ENCODE measurements at places on chromosomes 6 and 20. TPM values are rescaled to one million over a fixed set of nuclear protein-coding genes. Genes with fewer than 3 reads are reported as not detected.

Gene SLPI
- 1.8 TPM for total RNA-seq

Gene PAX1
- total RNA-seq: not detected

Gene SLC12A5
- total RNA-seq: not detected

Gene TRIM40
- not detected for total RNA-seq

- H3K27ac ChIP-seq: no peak overlapping the region
- H3K36me3 ChIP-seq: no peaks in the 10 kb centered on the region
- H3K4me1 ChIP-seq: peaks cover 21% of the 10 kb centered on the region
- no peaks in the 10 kb centered on the region for H3K27me3 ChIP-seq
Observed at GRCh38 chr6:155143578-155144106, 120.2 kb upstream of the CLDN20 start.

DNA sequence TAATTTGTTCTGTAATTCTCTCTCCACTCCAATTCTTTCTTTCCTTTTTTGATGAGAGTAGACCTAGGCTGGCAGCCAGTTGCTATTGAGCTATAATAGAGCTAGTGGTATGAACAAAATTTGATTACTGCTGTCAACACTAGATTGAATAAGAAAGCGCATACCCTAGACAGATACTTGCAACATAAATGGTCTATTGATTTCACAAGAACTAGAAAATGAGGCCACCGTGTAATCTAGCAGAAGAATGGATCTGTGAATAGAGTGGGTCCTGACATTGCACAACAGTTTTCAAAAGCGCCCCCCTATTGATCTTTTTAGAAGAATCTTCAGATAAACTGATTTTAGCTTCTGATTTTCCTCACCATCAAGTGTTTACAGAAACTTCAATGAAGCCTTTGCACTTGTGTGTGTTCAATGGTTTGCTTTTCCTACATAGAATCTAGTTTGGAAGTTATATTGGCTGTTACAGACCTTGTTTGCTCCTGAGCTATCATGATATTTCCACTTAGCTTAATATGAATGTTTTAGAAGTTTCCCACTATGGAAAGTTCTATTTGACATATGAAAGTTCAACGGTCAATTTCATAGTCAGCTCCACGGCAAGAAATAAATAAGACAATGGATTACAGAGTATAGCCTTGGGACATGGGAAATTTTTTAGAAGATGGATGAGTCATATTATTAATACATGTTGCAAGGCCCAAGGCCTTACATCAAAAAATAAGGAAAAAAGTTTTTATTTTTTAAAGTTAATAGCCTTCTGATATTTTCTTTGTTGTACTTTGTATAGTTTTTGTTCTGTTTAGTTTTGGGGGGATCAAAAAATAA, 55.6 kb downstream of the UTRN start:
- H3K27me3 ChIP-seq: no peaks in the 10 kb centered on the region
- DNase-seq: no peak
- H3K4me1 ChIP-seq: peaks cover 90% of the 10 kb centered on the region

DNA sequence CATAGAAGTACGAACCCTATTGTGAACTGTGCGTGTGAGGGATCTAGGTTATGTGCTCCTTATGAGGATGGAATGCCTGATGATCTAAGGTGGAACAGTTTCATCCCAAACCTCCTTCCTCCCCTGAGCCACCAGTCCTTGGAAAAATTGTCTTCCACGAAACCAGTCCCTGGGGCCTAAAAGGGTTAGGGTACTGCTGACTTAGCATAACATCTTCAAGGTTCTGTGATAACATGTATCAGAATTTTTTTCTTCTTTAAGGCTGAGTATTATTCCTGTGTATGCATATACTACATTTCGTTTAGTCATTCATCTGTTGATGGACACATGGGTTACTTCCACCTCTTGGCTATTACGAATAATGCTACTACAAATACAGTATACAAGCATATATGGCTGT, 80.2 kb downstream of the TSHZ2 start:
- no peak overlapping the region for H3K4me3 ChIP-seq
- no peak for DNase-seq
- H3K27ac ChIP-seq: no peak overlapping the region
- no peaks in the 10 kb centered on the region for H3K4me1 ChIP-seq
- no peaks in the 10 kb centered on the region for H3K36me3 ChIP-seq

DNA sequence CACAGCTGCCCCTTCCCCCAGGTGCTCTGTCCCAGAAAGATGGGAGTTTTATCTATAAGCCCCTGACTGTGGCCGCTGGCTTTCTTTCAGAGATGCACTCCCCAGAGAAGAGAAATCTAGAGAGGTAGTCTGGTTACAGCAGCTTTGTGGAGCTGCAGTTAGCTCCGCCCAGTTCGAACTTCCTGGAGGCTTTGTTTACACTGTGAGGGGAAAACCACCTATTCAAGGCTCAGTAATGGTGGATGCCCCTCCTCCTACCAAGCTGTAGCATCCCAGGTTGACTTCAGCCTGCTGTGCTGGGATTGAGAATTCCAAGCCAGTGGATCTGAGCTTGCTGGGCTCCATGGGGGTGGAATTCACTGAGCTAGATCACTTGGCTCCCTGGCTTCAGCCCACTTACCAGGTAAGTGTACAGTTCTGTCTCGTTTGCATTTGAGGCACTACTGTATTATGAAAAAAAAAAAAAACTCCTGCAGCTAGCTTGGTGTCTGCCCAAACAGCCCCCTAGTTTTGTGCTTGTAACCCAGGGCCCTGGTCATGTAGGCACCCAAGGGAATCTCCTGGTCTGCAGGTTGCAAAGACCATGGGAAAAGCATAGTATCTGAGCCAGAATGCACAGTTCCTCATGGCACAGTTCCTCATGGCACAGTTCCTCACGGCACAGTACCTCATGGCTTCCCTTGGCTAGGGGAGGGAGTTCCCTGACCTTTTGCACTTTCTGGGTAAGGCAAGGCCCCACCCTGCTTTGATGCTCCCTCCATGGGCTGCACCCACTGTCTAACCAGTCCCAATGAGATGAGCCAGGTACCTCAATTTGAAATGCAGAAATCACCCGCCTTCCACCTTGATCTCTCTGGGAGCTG, 275.0 kb downstream of the CENPW start:
- H3K27me3 ChIP-seq: peaks cover 8% of the 10 kb centered on the region
- no peak overlapping the region for H3K27ac ChIP-seq
- DNase-seq: no peak
- H3K4me1 ChIP-seq: no peaks in the 10 kb centered on the region
- H3K4me3 ChIP-seq: no peak overlapping the region

GRCh38 chr20:33038243-33038642, 6.8 kb downstream of the BPIFB6 start:
- no peaks in the 10 kb centered on the region for H3K27me3 ChIP-seq
- no peak overlapping the region for H3K27ac ChIP-seq
- no peak overlapping the region for H3K4me3 ChIP-seq
- no peak for DNase-seq

- no peak overlapping the region for H3K27ac ChIP-seq
- no peaks in the 10 kb centered on the region for H3K36me3 ChIP-seq
- no peaks in the 10 kb centered on the region for H3K4me1 ChIP-seq
- H3K4me3 ChIP-seq: no peak overlapping the region
- DNase-seq: no peak
Observed at GRCh38 chr6:85049282-85049681, 284.9 kb upstream of the TBX18 start.

DNA sequence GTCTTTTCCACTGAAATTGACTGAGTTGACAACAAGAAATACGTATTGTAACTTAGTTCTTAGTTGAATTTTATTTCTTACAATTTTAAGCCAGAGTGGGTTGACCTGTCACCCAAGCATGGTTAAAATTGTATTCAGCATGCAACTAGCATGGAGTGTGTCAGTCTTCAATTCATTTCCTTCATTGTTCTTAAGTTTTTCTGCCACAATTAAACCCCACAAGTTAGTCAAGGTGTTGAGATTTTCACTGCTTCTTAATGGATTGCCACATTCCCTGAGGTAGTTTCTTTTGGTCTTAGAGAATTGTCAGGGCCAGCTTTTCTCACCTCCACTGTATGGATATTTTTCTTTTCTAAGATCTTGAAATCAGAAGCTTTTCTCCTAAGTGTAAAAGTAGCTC, 2.1 kb downstream of the PTPN1 start:
- H3K27ac ChIP-seq: peak overlapping the region; percentile 93
- H3K4me1 ChIP-seq: peaks cover 79% of the 10 kb centered on the region
- H3K4me3 ChIP-seq: peak overlapping the region; percentile 100
- no peaks in the 10 kb centered on the region for H3K27me3 ChIP-seq
- H3K36me3 ChIP-seq: no peaks in the 10 kb centered on the region

- peaks cover 61% of the 10 kb centered on the region for H3K4me1 ChIP-seq
- H3K27me3 ChIP-seq: no peaks in the 10 kb centered on the region
- H3K4me3 ChIP-seq: peak overlapping the region; percentile 52
- H3K27ac ChIP-seq: peak overlapping the region; percentile 80
Observed at GRCh38 chr6:2853769-2854395, 12.2 kb upstream of the SERPINB1 start.

- H3K4me1 ChIP-seq: peaks cover 53% of the 10 kb centered on the region
- no peaks in the 10 kb centered on the region for H3K36me3 ChIP-seq
- H3K4me3 ChIP-seq: peak overlapping the region; percentile 92
- H3K27ac ChIP-seq: peak overlapping the region; percentile 92
- DNase-seq: no peak
Observed at GRCh38 chr6:13709689-13710551, 1.7 kb downstream of the RANBP9 start.

DNA sequence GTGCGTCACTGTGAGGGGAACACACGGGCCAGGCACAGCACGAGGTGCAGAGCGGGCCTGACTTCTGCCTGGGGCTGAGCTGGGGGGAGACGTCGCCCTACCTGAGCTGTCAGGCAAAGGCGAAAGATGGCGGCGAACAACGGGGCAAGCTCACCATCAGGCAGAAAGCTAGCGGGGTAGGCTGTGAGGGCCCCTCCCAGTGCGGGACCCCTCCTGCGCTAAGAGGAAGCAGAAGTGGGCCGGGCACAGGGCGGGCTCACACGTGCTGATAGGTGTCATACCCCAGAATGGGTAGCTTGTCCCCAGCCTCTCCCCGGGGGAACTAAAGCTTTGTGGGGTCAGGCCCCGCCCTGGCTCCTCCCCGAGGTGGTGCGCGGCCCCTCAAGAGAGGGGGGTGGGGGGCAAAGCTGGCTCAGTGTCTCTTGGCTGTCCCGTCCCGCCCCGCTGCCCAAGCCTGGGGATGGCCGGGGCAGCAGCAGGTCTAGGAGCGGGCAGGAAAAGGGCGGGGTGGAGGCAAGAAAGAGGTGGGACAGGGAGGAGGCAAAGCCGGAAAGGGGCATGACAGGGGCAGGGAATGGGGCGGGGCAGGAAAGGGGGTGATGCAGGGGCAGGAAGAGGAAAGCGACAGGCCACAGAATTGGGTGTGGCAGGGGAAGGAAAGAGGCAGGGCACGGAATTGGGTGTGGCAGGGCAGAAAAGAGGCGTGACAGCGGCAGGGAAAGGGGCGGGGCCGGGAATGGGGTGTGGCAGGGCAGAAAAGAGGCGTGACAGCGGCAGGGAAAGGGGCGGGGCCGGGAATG, 14.7 kb downstream of the UCKL1 start:
- peak; percentile 61 for DNase-seq
- no peaks in the 10 kb centered on the region for H3K27me3 ChIP-seq
- no peak overlapping the region for H3K4me3 ChIP-seq
- peak overlapping the region; percentile 79 for H3K27ac ChIP-seq

DNA sequence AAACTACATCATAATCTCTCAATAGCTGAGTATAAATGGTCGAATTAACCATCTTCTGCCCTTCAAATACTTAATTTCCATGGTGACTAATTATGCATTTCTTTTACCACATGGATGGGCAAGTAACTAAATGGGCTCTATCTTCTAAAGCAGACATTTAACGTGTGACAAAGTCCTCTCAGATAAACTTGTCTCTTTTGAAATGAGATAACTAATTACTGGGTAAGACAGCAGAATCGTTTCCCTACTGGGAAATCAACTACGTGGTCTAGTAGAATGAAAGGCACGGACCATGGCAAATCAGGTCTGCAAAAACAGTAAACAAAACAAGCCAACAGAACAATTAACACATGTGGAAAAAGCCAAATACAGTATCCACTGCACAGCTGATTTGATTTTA, 137.7 kb downstream of the BACH2 start:
- H3K4me1 ChIP-seq: peaks cover 15% of the 10 kb centered on the region
- no peak for DNase-seq

DNA sequence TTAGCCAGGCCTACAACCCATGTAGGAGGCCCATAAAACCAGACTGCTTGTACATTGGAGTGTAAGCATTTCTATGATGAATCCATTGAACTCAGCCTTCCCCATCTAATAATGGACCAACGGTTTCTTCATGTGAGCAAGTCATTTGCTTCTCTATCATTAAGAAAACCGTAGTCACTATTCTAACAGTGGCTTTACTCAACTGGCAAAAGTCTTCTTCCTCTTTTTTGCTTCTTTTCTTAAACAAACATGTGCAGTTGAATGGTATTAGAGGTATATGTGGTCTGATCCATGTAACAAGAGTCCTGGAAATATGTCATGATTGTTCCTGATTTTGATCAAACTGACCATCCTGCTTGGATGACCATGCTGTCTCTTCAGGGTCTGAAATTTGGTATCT, 132.4 kb upstream of the STXBP5 start:
- no peaks in the 10 kb centered on the region for H3K4me1 ChIP-seq
- H3K27ac ChIP-seq: no peak overlapping the region
- H3K27me3 ChIP-seq: no peaks in the 10 kb centered on the region
- no peak for DNase-seq

- H3K4me3 ChIP-seq: no peak overlapping the region
- no peaks in the 10 kb centered on the region for H3K36me3 ChIP-seq
- H3K27ac ChIP-seq: no peak overlapping the region
- H3K4me1 ChIP-seq: no peaks in the 10 kb centered on the region
Observed at GRCh38 chr20:63409834-63410435, 48.8 kb upstream of the CHRNA4 start.

GRCh38 chr6:94124333-94124732, 705.0 kb upstream of the EPHA7 start:
- H3K36me3 ChIP-seq: no peaks in the 10 kb centered on the region
- no peak overlapping the region for H3K27ac ChIP-seq
- no peaks in the 10 kb centered on the region for H3K4me1 ChIP-seq
- H3K4me3 ChIP-seq: no peak overlapping the region
- no peak for DNase-seq
- no peaks in the 10 kb centered on the region for H3K27me3 ChIP-seq

DNA sequence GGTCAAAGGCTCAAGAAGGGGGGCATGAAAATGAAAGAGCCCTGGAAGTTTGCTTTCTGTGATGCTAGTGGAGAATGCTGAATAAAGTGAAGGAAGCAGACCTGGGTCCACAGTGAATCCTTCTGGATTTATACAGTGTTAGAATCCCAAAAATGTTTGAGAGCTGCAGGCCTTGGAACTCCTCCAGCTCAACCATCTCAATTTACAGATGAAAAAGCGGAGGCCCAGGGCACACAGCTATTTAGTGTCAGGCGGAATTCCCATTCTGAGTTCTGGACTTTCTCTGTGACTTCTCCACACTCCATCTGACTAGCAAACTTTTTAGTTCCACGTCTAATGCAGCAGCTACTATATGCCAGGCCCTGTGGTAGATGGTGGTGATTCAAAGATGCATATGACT, 1.5 kb upstream of the PRSS35 start:
- H3K4me3 ChIP-seq: no peak overlapping the region
- no peak overlapping the region for H3K27ac ChIP-seq
- no peaks in the 10 kb centered on the region for H3K27me3 ChIP-seq
- H3K4me1 ChIP-seq: peaks cover 13% of the 10 kb centered on the region
- no peaks in the 10 kb centered on the region for H3K36me3 ChIP-seq
- DNase-seq: no peak

GRCh38 chr6:51562198-51562597, 525.2 kb downstream of the PKHD1 start:
- H3K27ac ChIP-seq: no peak overlapping the region
- H3K27me3 ChIP-seq: no peaks in the 10 kb centered on the region
- no peaks in the 10 kb centered on the region for H3K36me3 ChIP-seq
- H3K4me3 ChIP-seq: no peak overlapping the region
- no peaks in the 10 kb centered on the region for H3K4me1 ChIP-seq
